D721Med (cell line): ENCODE measurements at places on chromosomes 13 and 19.

- no peak for DNase-seq
These were observed 6.9 kb downstream of the IRF2BP1 start for GRCh38 chr19:45879055-45879454.

GRCh38 chr19:23957660-23958281 is 43.1 kb downstream of the ZNF726 start:
- no peak for DNase-seq

DNA sequence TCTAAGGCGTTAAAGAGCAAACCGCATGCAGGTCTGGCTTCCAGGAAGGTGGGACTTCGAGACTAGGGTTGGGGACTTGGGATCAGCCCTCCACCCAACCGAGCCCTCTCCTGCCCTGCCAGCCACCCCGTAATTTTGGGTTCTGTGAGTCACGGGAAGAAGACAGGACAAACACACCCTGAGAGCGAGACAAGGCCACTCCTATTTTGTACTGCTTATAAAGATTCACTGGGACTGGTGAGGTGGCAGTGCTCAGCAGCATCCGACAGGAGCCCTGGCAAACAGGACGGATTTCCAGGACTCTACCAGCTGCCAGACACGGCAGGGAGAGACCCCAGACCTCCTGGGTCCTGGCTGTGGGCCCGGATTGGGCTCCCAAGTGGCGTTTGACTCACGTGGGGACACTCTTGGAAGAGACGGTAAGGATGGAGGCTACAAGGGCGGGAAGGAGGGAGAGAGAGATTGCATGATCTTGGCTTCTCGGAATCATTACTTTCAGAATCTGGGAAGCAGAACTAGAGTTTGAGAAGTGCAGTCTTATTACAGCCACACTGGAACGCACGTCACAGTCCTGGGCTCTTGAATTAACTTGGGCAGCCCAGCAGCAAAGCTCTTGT is at the start of gene C5AR2:
Gene C5AR2, plus strand, starts transcription at position 245 of the 617 bp plus-strand sequence. CDS start 8,625 bp downstream, outside the sequence.
- no peak for DNase-seq

- DNase-seq, result no peak
These were observed 28.7 kb downstream of the CYSLTR2 start for GRCh38 chr13:48682436-48682835.

- no peak for DNase-seq
These were observed 199.0 kb downstream of the GGACT start for GRCh38 chr13:100389617-100390016.

GRCh38 chr13:32535115-32535514 is 3.5 kb downstream of the N4BP2L2 start:
- no peak for DNase-seq

DNA sequence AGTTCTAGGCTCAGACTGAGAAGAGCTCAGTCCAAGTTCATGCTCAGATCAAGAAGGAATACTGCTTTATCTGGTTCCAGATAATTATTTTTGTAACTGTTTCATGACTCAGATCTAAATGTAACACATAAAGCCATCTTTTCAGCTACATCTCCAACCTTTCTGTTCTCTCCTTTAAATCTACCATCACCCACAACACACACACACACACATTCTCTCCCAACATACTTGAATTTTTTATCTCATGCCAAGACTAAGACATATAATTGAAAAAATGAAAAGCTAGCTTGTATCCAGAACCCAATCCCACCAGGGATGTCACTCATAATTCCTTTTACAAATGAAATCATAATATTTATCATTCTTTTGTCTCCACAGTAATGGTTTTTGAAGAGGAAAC is 7.6 kb downstream of the KATNAL1 start:
- no peak for DNase-seq

- DNase-seq, result no peak
These were observed 85.7 kb downstream of the FOXO1 start for GRCh38 chr13:40580566-40581276.

GRCh38 chr13:94339116-94339687 is 140.3 kb downstream of the DCT start:
- no peak for DNase-seq

GRCh38 chr19:11435833-11436313 is 438 bp downstream of the PRKCSH start:
- DNase-seq, result peak; percentile 10

- no peak for DNase-seq
These were observed 1102.1 kb downstream of the DIAPH3 start for GRCh38 chr13:59061621-59062020.

DNA sequence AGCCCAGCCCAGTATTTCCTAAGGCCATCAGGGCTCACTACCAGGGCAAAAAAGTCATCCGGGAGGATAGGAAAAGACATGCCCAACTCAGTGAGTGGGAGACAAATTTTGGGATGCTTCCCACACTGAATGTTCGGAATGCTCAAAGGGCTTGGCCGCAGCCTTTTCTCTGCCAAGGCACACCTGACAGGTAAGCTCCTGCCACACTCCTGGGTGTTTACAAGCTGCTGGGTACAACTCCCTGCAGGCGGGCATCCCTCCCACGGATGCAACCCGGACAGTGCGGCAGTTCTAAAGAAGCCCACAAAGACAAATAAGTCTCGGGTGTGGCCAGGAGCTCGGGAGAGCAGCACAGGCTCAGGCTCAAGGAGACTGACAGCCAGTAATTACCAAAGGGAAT is 28.1 kb downstream of the SLC7A1 start:
- DNase-seq, result no peak

GRCh38 chr19:7869910-7870511 is 4.2 kb downstream of the PRR36 start:
- DNase-seq, result no peak
